Tibial nerve (tissue), 4 donors: ENCODE measurements at places on chromosomes 4 and X. TPM values are rescaled to one million over a fixed set of nuclear protein-coding genes. Genes with fewer than 3 reads are reported as not detected.

GRCh38 chrX:68915778-68916177, 87.0 kb downstream of the EFNB1 start:
- no peaks in the 10 kb centered on the region for H3K36me3 ChIP-seq
- peaks cover 20% of the 10 kb centered on the region for H3K4me1 ChIP-seq
- H3K27ac ChIP-seq: no peak overlapping the region
- DNase-seq: no peak
- no peaks in the 10 kb centered on the region for H3K27me3 ChIP-seq

- H3K36me3 ChIP-seq: no peaks in the 10 kb centered on the region
- no peaks in the 10 kb centered on the region for H3K4me1 ChIP-seq
- H3K27me3 ChIP-seq: peaks cover 16% of the 10 kb centered on the region
- H3K4me3 ChIP-seq: no peak overlapping the region
These were observed 27.9 kb upstream of the ZCCHC12 start for GRCh38 chrX:118795528-118796280.

TLR6 gene
- 5.4 TPM for total RNA-seq

DNA sequence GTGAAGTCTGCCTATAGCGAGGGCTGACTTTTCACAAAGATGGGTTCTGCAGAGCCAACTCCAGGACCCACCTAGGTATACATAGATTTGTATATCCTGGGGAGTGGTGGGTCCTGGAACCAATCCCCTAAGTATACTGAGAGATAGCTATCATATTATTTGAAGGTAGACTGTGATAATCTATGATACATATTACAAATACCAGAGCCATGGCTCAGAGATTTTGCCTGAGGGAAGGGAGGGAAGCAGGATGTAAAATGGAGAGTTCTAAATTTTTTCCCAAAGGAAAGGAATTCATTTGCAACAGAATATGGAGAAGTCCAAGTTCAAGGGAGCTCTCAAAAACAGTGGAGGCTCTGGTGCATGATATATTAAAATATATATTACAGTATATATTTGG, 7.2 kb downstream of the TCEAL3 start:
- no peak overlapping the region for H3K4me3 ChIP-seq
- no peaks in the 10 kb centered on the region for H3K4me1 ChIP-seq
- H3K27me3 ChIP-seq: no peaks in the 10 kb centered on the region
- no peaks in the 10 kb centered on the region for H3K36me3 ChIP-seq
- no peak overlapping the region for H3K27ac ChIP-seq

ZCCHC12 gene
- not detected for total RNA-seq

DNA sequence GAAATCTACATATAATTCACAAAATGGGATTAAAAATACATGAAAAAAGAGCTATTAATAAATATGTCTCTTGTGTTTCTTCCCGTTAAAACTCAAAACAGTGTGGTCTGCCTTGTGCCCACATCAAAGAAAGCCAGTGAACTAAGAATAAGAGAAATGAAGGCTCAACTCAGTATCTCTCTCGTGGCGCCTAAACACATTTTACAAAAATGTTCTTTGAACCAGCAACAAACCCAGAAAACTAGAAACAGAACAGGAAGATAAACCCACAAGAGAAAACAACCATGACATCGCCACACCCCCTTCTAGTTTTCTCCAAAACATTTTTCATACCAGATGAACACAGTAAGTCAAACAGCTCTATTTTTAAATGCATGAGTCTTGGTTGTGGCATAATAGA, 130.1 kb downstream of the DCHS2 start:
- H3K4me3 ChIP-seq: no peak overlapping the region
- H3K27ac ChIP-seq: no peak overlapping the region
- H3K4me1 ChIP-seq: peaks cover 15% of the 10 kb centered on the region
- H3K27me3 ChIP-seq: no peaks in the 10 kb centered on the region

- no peaks in the 10 kb centered on the region for H3K36me3 ChIP-seq
- no peaks in the 10 kb centered on the region for H3K4me1 ChIP-seq
- no peak overlapping the region for H3K4me3 ChIP-seq
- no peak for DNase-seq
These were observed 322.5 kb downstream of the EVC2 start for GRCh38 chr4:5385741-5386311.

REST gene
- 38.7 TPM for total RNA-seq

PDLIM3 gene
- total RNA-seq: 52.8 TPM

DNA sequence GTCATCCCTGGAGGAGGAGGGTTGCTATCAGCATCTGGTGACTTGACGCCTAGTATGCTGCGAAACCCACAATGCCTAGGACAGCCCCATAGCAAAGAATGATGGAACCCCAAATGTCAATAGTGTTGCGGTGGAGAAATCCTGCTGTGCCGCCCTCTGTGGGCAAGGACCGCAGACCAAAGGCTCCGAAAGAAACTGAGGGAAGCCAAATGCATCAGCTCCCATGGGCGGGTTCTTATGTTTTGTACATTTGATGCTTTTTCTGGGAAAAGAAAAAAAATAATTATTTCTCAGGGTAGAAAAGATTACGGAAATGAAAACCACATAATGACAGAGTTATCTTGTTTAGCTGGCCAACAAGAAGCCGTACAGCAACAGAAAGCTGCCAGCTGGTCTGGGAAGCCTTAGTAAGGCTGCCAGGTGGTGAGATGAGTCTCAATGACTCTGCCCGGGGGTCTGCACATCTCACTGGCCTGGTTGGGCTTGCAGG, 95.0 kb upstream of the TBL1X start:
- DNase-seq: no peak
- no peaks in the 10 kb centered on the region for H3K27me3 ChIP-seq
- no peaks in the 10 kb centered on the region for H3K4me1 ChIP-seq

DNA sequence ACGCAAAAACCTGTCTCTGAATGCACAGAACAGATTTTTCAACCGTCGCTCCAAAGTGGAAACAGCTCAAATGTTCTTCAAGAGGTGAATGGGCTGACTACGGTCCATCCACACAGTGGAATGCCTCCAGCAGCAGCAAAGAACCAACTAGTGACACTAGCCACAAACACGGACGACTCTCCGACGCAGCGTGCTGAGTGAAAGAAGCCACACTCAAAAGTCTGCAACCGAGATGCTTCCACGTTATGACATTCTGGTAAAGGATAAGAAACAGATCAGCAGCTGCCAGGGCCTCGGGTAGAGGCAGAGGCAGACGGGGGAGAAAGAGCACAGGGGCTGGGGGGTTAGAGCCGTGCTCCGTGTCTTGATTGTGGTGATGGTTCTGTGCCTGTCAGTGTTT, 125.2 kb downstream of the AFAP1 start:
- H3K36me3 ChIP-seq: peaks cover 1% of the 10 kb centered on the region
- no peak overlapping the region for H3K27ac ChIP-seq
- DNase-seq: no peak
- no peaks in the 10 kb centered on the region for H3K27me3 ChIP-seq
- no peak overlapping the region for H3K4me3 ChIP-seq

KLHL8 gene
- total RNA-seq: 6.3 TPM

- DNase-seq: no peak
- H3K4me1 ChIP-seq: no peaks in the 10 kb centered on the region
- H3K27me3 ChIP-seq: no peaks in the 10 kb centered on the region
These were observed 435.7 kb upstream of the FMR1 start for GRCh38 chrX:147476008-147476407.

DNA sequence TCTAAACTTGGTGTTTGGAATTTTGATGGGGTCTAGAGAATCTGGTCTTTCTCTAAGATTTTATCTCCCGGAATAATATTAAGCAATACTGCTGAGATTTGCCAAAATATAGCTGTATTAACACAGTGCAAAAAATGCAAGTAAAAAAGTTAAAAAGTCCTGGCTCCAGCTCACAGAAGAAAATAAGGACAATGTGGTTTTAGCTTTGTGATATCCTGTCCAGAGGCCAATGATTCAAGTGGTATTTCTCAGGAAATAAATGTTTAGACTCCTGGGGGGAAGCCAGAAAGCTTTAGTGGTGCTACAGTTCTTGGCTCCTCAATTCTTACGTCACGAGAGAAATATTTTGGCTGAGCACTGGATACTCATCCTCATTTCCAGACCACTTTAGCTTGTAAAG, 40.9 kb upstream of the IL13RA2 start:
- no peaks in the 10 kb centered on the region for H3K36me3 ChIP-seq
- no peak overlapping the region for H3K4me3 ChIP-seq
- no peak for DNase-seq
- no peak overlapping the region for H3K27ac ChIP-seq
- peaks cover 3% of the 10 kb centered on the region for H3K4me1 ChIP-seq

USP51 gene
- total RNA-seq: 3.0 TPM

GRCh38 chr4:48725414-48725813, 54.7 kb downstream of the FRYL start:
- peaks cover 53% of the 10 kb centered on the region for H3K4me1 ChIP-seq
- no peak overlapping the region for H3K4me3 ChIP-seq
- DNase-seq: no peak
- no peaks in the 10 kb centered on the region for H3K36me3 ChIP-seq

GRCh38 chr4:1939664-1940509, 68.7 kb downstream of the NSD2 start:
- H3K4me3 ChIP-seq: no peak overlapping the region
- DNase-seq: no peak
- H3K27me3 ChIP-seq: no peaks in the 10 kb centered on the region
- peaks cover 11% of the 10 kb centered on the region for H3K36me3 ChIP-seq

DNA sequence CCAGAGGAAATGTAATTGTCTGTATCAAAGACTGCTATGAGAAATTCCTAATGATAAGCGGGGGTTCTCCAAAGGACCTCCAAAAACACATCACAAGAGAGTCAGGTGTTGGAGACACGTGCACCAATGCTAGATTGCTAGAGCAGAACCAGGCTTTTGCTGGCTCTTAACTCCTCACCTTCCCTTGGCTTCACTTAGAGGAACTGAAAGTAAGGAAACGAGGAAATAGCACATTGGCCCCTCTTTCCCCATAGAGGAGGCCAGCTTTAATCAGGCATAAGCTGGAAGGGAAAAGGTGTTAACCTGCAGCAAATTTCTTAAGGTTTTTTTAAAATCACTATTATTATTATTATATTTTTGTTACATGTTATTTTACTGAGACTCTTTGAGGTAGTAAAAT, 13.6 kb downstream of the OTC start:
- H3K4me3 ChIP-seq: no peak overlapping the region
- no peaks in the 10 kb centered on the region for H3K27me3 ChIP-seq
- no peak for DNase-seq

DNA sequence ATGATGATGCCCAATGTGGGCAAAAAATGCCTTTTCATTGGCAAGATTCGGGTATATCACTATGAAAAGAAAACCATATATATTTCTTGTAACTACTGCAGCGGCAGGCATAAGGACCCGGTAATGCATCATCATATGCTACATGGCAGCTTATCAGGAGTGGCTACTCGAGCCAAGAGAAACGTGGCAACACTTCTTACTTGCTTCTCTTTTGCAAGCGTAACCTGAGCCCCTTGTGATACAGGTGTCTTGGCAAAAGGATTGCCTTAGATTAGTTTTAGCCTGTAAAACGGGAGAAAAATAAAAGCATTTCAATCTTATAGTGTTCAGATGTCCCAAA, 280.3 kb downstream of the SPRY1 start:
- H3K4me1 ChIP-seq: no peaks in the 10 kb centered on the region
- no peaks in the 10 kb centered on the region for H3K36me3 ChIP-seq
- H3K4me3 ChIP-seq: no peak overlapping the region

DNA sequence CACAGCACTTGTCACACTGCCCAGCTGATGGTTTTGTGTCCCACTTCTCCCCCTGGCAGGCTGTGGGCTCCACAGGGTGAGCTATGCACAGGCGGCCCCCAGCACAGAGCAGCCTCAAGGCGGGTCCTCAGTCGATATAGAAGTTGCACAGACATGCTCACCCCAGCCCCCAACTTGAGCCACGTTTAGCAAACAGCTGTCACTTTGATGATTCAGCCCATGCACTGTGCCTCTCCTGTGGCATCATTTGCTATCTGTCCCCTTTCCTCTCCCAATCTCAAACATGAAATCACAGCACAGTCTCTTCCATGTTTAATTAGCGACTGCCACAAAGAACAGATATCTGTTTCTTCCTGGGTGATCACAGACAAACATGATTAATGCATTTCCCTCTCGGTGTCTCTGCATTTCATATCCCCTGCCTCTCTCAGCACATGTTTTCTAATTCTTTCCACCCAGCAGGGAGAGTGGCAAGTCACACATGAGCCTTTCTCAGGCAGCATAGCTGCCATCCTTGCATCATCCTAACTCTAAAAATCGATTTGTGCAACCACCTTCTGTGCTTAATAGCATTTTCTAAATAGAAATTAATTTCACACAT, 204.9 kb downstream of the EVC2 start:
- peaks cover 89% of the 10 kb centered on the region for H3K36me3 ChIP-seq
- no peak overlapping the region for H3K4me3 ChIP-seq
- DNase-seq: no peak

BMX gene
- total RNA-seq: 1.8 TPM

DNA sequence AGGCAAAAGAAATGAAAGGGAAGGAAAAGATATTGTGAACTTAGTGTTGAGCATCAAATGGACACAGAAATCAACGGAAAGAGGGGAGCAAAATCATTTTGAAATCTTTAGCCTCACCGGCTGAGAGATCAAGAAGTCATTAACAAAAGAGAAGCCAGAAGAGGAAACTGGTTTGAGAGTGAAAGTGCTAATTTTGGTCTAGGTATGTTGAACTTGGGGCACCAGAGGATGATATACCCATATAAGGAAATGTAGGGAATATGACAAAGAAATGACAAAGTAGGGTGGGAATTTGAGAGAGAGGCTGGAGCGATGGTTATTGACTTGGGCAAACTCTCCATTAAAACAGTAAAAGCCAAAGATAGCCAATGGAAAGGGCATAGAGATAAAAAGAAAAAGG, 183.4 kb upstream of the ATOH1 start:
- no peaks in the 10 kb centered on the region for H3K27me3 ChIP-seq
- H3K36me3 ChIP-seq: no peaks in the 10 kb centered on the region
- no peak overlapping the region for H3K4me3 ChIP-seq
- H3K4me1 ChIP-seq: no peaks in the 10 kb centered on the region

GRCh38 chr4:110109455-110109854, 89.0 kb downstream of the ELOVL6 start:
- no peak for DNase-seq
- H3K27me3 ChIP-seq: no peaks in the 10 kb centered on the region
- H3K36me3 ChIP-seq: no peaks in the 10 kb centered on the region
- no peak overlapping the region for H3K4me3 ChIP-seq
- H3K27ac ChIP-seq: no peak overlapping the region
- no peaks in the 10 kb centered on the region for H3K4me1 ChIP-seq

AMBN gene
- not detected for total RNA-seq

DNA sequence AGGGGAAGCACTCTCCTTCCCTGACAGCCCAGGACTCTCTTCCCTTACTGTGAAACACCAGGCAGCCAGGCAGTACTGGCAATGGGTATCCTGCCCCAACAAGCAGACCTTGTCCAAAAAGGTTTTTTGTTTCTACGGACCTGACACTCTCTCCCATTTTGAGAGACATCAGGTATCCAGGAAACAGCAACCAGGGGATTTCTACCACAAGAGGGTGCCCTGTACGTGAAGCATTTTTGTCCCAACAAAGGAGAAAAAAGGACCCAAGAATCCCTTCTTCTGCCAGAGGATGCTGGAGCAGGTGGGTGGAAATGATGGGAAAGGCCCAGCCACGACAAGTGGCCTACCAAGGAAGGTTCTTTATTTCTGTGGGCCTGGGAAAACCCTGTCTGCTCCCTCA, 65.7 kb upstream of the FGF13 start:
- no peaks in the 10 kb centered on the region for H3K36me3 ChIP-seq
- H3K4me3 ChIP-seq: no peak overlapping the region
- no peaks in the 10 kb centered on the region for H3K27me3 ChIP-seq
- no peaks in the 10 kb centered on the region for H3K4me1 ChIP-seq

GRIA2 gene
- total RNA-seq: 21.6 TPM

TSC22D3 gene
- total RNA-seq: 1,930 TPM

- H3K27ac ChIP-seq: no peak overlapping the region
- no peaks in the 10 kb centered on the region for H3K4me1 ChIP-seq
- H3K36me3 ChIP-seq: no peaks in the 10 kb centered on the region
- H3K27me3 ChIP-seq: no peaks in the 10 kb centered on the region
- H3K4me3 ChIP-seq: no peak overlapping the region
These were observed 24.0 kb downstream of the ABCB7 start for GRCh38 chrX:75131973-75132627.

WAS gene
- total RNA-seq: 4.8 TPM
